ENCODE measurements at places on chromosomes 16 and 17.

DNA sequence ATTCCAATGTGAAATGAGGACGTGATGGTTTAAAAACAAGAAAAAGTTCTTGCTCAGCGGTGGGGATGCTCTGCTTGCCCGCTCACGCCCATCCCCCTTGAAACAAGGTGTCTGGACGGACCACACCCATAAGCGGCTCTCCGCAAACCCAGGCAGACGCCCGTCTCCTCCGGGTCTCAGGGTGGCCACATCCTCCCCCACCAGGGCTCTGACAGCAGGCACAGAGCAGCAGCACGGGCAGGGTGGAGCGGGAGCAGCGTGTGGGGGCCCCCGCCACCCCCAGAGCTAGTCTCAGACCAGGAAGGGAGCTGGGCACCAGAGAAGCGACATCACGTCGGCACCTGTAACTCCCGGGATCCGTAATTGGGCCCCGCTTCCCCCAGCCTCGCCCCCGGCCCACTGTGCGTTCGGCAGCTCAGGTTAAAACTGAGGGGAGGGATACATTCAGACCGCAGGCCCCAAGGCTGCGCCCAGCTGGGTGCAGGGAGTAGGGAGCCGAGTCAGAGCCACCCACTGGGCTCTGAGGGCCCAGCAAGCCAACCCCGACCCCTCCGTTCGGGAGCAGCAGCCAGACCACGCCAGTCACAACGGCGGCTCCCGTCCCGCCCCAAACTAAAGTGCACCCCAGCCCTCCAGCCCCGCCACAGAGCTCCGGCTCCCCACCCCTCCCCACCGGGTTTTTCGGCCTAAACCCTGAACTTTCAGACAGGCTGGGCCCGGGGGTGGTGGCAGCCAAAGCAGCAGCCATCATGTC, 22.0 kb downstream of the CLUH start:
- no peak for DNase-seq

- no peak for DNase-seq
These were observed 154.6 kb upstream of the CHMP6 start for GRCh38 chr17:80836971-80837481.

GRCh38 chr16:26137956-26138355, 446.2 kb downstream of the HS3ST4 start:
- no peak for DNase-seq

DNA sequence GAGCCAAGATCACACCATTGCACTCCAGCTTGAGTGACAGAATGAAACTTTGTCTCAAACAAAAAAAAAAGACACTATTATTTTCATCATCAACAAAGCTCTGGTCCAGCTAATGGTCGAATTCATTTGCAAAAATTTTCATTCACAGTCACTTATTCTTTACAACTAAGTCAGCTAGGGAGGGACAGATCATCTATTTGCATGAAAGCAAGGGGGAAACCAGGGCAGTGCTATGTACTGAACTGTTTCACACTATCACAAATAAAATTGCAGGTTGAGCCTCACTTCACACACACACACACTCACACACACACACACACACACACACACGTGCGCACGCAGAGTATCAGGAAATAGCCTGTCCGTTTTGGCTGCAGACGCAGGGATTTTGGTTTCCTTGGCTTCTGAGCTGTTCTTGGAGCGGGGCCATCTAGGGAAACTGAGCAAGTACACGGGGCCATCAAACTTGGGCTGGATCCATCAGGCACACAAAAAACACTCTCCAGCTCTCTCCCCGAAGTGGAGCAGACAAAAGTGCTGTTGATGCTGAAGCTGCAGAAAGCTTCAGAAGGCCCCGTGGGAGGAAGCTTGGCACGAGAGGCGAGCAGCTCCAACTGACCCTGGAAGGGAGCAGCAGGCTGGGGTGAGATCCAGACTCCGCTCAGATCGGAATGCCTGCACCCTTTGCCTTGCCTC, 44.3 kb upstream of the HELZ start:
- no peak for DNase-seq

DNA sequence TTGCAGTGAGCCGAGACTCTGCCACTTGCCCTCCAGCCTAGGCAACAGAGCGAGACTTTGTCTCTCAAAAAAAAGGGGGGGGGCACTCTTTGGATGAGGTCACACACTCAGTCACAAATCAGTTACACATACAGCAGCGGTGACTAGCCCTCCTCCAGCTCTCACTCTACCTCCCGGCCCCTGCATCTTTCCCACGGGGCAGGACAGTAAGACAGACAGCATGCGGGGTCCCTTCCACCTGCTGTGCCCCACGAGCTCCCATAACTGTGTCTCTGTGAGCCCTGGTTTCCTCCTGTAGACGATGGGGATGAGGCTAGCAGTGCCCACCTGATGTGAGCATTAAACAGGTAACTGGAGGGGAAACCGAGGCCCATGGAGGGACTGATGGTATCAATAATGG, 5.2 kb downstream of the CIBAR2 start:
- no peak for DNase-seq

- DNase-seq, result no peak
These were observed 154.0 kb upstream of the SDK2 start for GRCh38 chr17:73798111-73798748.

GRCh38 chr17:7945651-7946050, 13.6 kb downstream of the CNTROB start:
- no peak for DNase-seq

DNA sequence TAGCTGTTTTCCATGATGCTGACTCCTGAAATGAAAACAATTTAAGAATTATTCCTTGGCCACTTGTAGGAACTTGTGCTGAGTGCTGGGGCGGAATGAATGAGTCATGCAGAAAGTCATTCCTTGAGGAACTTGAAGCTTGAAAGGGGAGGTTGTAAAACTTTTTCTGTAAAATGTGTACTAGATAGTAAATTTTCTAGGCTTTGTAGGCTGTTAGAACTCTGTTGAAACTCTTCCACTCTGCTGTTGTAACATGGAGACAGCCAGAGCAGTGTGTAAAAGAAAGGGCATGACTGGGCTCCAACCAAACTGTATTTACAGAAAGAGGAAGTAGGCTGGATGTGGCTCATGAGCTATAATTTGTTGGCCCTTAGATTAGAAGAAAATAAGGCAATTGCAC, 46.1 kb downstream of the ABCA8 start:
- DNase-seq, result no peak

GRCh38 chr17:48004983-48005382, 32.6 kb downstream of the COPZ2 start:
- no peak for DNase-seq

DNA sequence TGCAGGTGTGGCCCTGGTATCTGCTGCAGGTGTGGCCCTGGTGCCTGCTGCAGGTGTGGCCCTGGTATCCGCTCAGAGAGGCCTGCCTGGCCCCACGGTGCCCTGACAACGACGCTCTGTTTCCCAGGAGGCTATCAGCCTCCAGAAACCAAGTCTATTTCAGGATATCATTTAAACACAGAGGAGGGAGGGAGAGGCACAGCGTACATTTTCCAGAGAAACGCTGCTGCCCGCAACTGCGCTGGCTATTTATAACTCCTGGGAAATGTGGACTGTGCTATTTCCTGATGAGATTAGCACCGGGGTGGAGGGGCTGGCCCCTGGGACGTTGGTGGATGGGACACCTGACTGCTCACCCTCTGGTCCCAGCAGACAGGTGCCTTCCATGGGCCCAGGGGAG, 22.5 kb downstream of the TIMM22 start:
- DNase-seq, result no peak

DNA sequence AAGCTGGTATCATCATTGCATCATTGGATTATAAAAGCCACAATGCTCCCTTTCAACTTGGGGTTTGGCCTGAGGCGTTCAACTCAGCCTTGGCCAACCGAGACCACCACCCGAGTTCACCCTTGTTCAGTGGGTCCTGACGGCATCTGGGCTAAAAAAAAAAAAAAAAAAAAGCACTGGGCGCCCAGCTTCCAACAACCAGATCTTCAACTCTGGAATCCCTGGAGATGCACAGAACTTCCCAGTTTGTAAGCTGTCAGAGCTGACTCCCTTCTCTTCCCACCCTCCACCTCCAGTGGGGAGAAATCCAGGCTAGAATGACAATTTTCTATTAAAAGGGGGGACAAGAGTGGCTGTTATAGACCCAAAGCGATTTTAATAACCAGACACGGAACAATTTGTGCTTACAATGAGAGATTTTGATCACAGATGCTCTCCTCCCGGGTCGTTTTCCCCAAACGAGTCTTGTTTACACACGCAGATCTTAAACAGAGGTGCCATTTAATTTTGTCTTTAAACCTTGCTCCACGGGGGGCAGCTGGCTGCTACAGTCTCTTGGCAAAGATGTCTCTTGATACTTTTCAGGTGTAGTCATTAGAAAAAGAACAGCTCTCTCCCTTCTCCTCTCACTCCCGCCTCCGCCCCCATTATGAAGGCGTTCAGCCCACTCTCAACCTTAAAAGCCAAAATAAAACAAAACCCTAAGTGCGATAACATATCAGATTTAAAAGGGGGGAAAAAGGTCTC, 26.9 kb downstream of the GPRC5B start:
- no peak for DNase-seq

- DNase-seq, result no peak
These were observed 542 bp downstream of the SLC39A11 start for GRCh38 chr17:73091770-73092522.

DNA sequence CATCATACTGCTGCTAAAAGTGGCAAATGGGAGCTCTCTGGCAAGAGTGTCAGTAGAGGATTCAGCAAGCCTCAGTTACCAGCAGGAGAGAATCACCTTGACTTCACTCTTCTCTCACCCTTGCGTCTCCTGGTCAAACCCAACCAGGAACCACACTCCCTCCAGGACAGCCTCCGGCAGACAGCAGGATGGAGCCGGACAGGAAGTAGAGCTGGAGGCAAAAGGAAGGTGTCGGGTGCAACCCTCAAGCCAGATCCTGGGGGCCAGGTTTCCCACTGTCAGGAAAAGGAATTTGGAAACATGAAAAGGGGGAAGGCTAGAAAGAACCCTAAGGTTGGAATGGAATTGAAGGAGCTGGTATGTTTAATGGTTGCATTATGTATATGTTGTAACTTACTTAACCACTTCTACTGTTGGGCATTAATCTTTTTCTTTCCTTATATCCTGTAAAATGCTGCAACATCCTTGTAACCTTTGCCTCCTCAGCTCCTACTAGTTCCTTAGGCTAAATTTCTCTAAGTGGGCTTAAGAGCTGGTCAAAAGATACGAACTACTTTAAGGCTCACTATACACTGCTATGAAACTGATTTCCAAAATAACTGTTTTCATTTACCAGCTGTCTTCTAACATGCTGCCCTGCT, 40.3 kb downstream of the CYTH1 start:
- no peak for DNase-seq

DNA sequence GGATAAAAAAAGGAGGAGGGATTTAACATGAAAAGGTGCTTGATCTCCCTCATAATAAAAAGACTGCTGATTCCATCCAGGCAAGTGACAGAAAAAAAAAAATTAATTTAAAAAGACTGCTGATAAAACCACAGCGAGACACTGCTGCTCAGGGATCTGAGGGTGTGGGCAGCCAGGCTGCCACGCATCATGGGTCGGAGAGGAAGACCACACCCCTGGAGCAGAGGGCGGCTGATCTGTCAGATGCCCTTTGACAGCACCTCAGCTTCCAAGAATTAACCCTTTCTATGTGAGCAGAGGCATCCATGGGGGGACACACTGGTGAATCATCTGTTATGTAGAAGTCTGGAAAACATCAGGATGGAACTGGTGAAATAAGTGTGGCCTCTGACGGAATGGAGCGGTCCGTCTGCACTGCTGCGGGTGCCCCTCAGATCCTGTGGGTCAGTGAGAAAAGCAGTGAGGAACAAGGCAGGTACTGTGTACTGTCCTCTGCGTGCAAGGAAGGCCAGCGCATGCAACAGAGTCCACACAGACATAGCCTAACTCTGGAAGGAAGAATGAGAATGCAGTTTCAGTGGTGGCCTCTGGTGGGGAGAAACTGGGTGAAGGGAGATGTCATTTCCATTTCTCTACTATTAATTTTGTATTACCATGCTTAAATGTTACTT, 19.8 kb downstream of the MAPT start:
- no peak for DNase-seq
